ENCODE measurements at places on chromosomes 3 and 15.
A peak's percentile ranks its signal among the peaks of the same experiment; 100 is the strongest.

- no peak for DNase-seq
These were observed 29.3 kb downstream of the PIAS1 start for GRCh38 chr15:68083463-68083862.

DNA sequence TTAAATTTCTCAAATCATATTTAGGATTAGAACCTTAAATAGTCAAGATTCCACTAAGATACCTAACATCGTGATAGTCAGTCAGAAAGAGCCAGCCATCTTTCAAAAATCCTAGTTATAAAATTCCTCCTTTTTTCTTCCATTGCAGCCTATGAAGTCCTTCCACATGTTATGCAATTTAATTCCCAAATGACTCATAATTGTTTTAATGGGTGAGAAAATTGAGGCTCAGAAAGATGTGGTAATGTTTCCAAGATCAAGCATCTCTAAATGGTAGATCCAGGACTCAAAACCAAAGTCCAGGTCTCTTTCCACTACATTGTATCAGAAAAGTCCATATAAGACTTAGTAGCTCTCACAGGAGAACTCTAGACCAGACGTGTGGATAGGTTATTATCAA lies 9.5 kb downstream of the CFAP44 start:
- no peak for DNase-seq

- no peak for DNase-seq
These were observed 174.2 kb upstream of the FRMD4B start for GRCh38 chr3:69560116-69560515.

DNA sequence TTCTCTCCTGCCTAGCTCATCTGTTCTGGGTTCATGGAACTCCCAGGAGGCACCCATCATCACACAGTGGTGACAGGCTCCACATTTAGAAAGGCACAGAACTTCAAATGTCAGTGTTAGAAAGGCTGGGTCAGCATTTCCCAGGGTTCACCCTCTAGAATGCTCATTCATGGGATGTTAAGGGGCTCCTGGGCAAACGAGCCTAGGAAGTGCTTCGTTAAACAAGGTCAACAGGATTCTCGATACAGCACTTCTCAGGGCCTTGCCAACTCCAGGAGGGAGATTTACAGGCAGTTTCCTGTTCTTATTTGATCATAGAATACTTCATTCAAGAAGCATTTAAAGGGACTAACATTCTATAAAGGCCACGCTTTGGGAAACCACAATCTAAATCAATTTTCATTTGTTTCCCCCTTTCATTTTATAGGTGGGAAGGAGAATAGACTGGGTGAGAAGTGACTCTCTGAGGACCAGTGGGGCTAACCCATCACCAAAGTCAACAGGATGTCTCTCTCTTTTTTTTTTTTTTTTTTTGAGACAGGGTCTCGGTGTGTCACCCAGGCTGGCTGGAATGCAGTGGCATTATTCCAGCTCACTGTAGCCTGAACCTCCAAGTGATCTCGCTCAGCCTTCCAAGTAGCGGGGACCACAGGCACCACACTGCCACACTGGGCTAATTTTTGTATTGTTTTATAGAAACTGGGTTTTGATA lies 14.3 kb downstream of the IGDCC4 start:
- DNase-seq, result peak; percentile 49

GRCh38 chr15:60044636-60045270 lies 40.6 kb downstream of the FOXB1 start:
- no peak for DNase-seq

GRCh38 chr3:46719044-46719565 lies 1.4 kb upstream of the PRSS50 start:
- no peak for DNase-seq

- DNase-seq, result no peak
These were observed 315.0 kb upstream of the LRRFIP2 start for GRCh38 chr3:37489355-37489754.

- no peak for DNase-seq
These were observed 33.1 kb downstream of the LPP start for GRCh38 chr3:188187053-188187452.

- DNase-seq, result peak; percentile 61
These were observed 74.8 kb downstream of the AQP9 start for GRCh38 chr15:58212909-58213526.

GRCh38 chr3:124140746-124141145 lies 148.8 kb upstream of the ROPN1 start:
- DNase-seq, result peak; percentile 55

- peak; percentile 65 for DNase-seq
These were observed 6.2 kb downstream of the PPARG start for GRCh38 chr3:12294885-12295580.

DNA sequence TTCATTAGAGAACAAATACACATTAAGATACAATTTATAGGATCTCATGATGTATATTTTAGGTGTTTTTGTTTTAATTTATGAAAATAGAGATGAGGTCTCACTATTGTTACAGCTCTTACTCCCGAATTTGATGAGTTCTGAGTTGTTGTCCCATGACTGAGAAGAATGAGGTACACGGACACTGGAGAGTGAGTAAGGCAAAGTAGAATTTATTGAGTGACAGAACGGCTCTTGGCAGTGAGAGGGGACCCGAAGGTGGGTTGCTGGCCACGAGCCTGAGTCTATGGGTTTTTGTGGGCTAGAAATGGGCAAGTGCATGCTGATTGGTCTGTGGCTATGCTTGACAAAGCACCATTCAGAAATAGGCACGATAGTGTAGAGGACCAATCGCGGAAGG lies 3.1 kb upstream of the RNF168 start:
- no peak for DNase-seq

- DNase-seq, result no peak
These were observed 12.6 kb downstream of the FNDC3B start for GRCh38 chr3:172051957-172052354.

DNA sequence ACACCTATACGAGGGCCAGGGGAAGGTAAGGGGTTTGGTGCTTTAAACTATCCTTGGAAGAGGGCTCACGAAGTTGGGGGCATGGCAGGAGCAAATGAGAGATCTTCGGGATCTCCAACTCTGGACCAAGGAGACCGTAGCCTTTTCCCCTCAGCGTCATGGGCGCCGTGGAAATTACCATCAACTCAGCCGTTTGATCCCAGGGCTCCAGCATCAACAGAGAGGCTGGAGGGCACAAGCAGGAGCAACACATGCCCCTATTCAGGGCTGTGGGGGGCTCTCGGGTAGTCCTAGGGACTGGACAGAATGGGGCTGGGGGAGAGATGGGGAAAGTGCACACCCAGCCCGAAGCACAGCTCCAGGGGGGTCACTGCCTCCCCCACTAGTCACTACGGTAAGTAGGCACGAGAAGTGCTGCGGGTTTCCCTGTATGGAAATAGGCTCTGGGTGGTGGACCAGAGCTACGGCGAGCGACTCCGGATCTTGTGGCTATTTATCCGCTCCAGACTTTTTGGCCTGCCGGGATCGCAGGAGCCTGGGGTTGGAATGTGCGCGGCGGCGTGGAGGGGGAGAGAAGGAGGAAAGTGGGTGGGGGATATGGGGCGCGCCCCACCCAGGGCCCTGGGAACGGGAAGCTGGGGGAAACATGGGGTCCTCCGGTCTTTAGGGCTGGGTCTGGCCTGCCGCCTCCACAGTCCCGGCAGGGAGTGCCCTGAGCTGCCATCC lies 539 bp upstream of the LAMB2 start:
- peak; percentile 92 for DNase-seq

- DNase-seq, result no peak
These were observed 29.9 kb upstream of the CCR2 start for GRCh38 chr3:46324036-46324435.

DNA sequence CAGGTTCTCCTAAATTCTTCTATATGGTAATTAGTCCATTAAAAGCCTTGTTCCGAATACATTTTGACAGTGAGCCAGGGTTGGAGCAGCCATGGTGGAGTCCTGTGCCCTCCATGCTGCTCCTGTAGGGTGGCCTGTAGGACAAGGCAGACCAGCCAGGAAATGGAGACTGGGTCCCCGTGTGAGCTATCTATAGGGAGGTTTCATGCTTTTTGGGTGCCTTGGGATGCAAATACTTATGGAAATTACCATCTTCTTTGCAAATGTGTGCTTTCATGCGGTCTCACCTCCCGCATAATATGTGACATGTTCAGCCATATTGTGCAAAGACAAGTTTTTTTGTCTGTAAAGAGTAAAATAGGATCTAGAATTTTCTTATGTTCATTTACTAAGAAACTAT lies 58.0 kb upstream of the FURIN start:
- DNase-seq, result no peak

GRCh38 chr15:53917109-53917508 lies 61.1 kb upstream of the UNC13C start:
- no peak for DNase-seq

DNA sequence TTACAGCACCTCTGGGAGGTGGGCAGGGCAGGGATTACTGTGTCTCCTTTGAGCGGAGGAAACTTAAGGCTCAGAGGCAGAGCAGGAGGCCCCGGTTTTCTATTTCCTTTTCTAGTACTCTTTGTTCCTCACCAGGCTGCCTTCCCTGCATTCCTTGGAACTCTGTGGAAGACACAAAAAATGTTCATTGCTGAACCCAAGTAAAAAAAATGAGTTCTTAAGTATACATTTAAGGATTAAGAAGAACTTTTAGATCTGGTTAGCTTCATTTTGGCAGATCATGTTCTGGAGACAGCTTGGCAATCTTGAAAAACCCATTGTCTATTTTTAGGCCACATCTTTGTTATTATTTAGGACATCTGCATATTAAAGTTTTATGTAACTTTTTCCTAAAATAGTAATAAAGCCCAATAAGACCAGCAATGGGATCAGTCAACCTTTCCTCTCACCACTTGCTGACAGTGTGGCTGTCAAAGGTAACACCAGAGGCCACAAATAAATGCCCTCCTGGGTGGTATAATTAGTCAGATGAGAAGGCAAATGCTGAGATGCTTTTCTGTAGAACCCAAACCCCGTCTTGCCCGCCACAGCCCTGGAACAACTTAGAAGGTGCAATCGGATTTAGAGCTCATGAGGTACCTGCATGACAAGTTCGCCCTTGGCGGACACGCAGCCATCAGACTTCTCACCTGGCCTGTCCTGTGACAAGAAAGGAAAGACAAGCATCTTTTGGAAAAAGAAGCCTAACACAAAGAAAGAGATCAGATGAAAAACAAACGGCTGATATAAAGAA lies 97.2 kb downstream of the DGKG start:
- DNase-seq, result no peak

GRCh38 chr3:64895106-64895990 lies 207.5 kb upstream of the ADAMTS9 start:
- DNase-seq, result no peak

GRCh38 chr3:9087831-9088413 lies 124.7 kb upstream of the RAD18 start:
- DNase-seq, result no peak

- no peak for DNase-seq
These were observed 23.8 kb downstream of the ARHGEF26 start for GRCh38 chr3:154144825-154145465.

- no peak for DNase-seq
These were observed 15.3 kb upstream of the SH3BP5 start for GRCh38 chr3:15347737-15348110.

- DNase-seq, result no peak
These were observed 26.2 kb upstream of the ATP13A3 start for GRCh38 chr3:194512895-194513601.

GRCh38 chr3:65785065-65785645 lies 253.6 kb downstream of the MAGI1 start:
- DNase-seq, result peak; percentile 67

GRCh38 chr3:52446631-52447511 lies 2.0 kb upstream of the SEMA3G start:
- DNase-seq, result peak; percentile 53

DNA sequence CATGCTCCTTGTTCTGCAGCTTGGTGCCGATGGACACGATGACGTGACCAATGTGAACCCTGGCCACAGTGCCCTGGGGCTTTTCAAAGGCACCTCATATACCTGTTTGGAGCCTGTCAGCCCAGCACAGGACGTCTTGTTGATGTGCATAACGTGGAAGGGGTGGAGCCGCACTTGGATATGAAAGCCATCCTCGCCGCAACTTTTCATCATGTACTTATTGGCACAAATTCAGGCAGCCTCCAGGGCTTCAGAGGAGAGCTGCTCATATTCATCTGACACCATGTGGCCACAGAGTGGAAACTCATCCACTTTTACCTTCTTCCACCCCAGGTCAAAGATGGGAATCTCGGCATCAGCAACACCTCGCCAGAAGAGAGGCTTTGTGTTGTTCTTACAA lies 24.7 kb downstream of the POPDC2 start:
- peak; percentile 35 for DNase-seq

DNA sequence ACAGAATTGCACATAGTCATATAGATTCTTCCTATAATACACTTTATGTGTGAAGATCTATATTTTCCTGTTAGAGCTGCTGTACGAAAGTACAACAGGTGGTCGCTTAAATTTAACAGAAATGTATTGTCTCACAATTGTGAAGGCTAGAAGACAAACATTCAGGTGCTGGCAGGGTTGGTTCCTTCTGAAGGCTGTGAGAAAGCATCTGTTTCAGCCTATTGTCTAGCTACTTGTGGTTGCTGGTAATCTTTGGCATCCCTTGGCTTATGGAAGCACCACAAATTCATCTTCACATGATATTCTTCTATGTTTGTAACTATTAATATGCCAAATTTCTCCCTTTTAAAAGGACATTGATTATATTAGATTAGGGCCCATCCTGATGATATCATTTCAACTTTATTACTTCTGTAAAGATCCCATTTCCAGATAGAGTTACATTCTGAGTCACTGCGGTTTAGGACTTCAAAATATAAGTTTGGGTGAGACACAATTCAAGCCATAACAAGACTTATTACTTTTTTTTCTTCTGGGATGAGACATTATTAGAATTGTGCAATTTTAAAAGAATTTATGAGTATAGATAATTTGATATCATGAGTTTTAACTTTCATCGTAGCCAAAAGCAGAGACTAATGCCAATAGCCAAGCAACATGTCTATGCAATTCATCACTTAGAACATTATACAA lies 248.1 kb upstream of the BCHE start:
- no peak for DNase-seq

DNA sequence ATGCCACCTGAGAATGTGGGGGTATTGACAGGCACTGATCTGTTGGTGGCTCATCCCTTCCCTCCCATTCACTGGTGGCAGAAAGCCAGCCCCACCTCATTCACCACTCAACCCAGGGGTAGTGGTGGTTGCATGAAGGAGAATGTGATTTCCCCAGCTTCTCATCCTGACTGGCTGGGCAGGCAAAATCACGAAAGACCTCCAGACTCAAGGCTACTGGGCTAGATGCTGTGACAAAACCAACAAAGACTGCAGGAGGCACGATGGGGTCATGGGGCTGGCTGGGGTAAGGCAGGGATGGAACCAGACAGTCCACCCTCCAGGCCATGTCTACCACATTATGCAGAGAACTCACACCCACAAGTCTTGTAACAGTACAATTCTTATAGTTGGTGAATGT lies 33.9 kb downstream of the FSTL1 start:
- no peak for DNase-seq

DNA sequence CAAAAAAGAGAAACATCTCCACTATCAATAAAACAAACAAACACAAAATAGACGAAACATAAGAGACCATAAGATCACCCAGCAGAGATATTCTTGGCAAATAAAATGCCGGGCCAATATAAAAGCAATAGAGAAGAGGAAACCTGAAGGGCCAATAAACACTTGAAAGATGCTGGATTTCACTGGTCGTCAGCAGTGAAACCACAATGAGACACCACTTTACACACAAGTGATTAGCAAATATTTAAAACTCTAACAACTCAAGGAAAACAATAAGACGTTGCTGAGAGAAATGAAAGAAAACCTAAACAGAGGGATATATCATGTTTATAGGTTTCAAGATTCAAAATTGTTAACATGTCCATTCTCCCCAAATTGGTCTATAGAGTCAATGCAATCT lies 148.5 kb downstream of the WDR76 start:
- DNase-seq, result no peak

Measured in fibroblast of upper back skin (primary cell).